ENCODE measurements at places on chromosomes 6 and 20.

DNA sequence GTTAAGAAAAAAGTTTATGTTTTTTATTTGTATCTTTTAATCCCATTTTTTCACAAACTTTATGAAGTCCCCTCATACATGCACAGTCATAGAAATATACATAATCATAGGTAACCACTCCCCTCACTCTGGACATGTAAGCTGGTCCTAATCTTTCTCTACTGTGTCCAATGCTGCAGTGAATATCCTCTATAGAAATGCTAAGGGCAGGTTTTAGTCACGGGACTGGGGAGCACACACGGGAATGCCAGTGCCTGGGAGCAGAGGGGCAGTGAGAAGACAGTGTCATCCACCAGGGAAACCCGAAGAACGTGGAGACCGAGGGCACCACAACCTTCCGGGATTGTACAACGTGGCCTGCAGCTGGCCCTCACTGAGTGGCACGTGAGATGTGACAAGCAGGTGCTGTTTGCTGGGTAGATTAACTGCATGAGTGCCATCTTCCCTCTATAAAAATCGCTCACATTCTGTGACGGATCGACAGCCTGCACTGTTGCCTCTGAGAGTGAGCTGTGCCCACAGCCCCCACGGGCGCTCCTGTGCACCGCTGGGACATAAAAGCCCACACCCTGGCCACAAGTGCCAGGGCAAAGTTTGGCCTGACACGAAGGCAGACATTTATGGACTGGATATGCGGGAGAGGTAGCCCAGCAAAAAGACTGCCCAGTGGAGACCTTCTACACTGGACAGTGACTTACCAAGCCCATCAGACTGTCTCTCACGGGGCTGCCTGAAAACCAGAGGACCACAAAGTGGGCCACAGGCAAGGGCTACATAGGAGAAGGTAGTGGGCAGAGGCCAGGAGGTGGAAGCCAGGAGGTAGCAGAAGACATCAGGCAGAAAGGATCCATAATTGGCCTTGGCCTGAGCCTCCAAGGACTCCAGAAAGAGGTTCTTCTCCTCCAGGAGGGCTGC, 63.2 kb downstream of the FGD2 start:
- no peak for DNase-seq

DNA sequence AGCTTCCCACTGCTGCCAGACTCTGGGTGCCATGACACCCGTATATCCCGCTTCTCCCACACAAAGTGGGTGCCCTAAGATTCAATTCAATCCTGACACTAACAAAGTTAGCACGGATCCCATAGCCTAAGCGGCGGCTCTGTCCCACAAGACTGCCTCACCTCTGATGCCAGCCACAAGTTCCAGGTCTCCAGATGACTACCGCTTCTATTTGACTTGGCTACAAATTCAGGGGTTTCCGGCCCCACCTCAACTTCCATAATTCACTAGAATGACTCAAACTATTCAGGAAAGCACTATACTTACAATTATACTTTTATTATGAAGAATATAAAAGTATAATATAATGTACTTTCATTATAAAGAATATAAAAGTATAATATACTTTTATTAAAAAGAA, 24.8 kb upstream of the SLC22A23 start:
- DNase-seq: no peak

GRCh38 chr6:35780719-35781118, at the start of gene CLPSL1:
Gene CLPSL1, plus strand, starts transcription at chr6:35781019. Its CDS starts 92 bp downstream, at chr6:35781111.
- DNase-seq: no peak

GRCh38 chr6:49497304-49497703, 2.4 kb upstream of the GLYATL3 start:
- peak; percentile 12 for DNase-seq

DNA sequence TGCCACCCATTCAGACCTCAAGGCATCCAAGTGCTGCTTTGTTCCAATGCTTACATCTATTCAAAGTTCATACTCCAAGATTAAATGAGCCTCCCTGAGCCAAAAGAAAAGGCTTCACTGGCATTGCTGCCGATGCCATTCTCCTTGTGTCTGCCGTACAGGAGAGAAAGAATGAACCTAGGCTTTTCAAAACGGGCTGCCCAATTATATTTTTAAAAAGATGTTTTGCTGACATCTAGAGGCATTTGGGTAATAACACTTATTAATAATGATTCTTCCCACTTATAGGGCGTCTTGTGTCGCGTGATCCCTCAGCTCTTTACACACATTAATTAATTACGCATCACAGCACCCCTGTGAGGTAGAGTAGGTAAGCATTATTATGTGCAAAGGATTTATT, 545.6 kb downstream of the PKHD1 start:
- DNase-seq: no peak

GRCh38 chr6:122187186-122187585, 212.3 kb upstream of the HSF2 start:
- no peak for DNase-seq

DNA sequence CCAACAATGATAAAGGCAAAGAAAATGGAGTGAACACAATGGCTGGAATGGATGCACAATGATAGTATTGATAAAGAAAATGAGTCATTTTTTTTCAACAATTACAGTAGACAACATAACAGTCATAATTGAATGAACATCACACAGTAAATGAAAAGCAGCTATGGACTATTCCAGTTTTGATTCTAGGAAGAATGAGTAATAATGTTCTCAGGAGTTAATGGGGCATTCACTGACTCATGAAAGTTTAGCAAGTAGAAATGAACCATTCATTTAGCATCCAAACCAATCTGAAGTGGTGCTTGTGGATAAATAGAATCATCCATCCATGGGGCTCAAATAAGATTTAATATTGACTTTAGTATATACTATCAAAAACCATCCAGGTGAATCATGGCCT, 1029.5 kb upstream of the GJE1 start:
- no peak for DNase-seq

GRCh38 chr6:168676552-168677322, 235.8 kb downstream of the SMOC2 start:
- DNase-seq: no peak

DNA sequence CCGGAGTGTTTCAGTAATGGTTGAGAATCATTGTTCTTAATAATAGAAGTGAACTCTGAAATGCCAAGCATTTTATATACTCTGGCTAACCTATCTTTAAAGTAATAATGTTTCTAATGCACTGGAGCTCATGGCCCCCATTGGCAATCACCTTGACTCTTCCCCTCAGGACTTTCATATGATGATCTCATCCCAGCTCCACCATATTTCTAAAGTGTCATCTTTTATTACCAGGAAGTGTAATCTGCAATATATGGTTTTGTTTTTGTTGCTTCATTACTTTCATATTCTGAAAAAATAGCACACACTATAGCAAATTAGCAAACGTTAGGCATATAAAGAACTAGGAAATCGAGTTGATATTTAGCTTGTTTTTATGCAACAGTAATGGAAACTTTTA, 60.3 kb downstream of the TULP4 start:
- DNase-seq: no peak

DNA sequence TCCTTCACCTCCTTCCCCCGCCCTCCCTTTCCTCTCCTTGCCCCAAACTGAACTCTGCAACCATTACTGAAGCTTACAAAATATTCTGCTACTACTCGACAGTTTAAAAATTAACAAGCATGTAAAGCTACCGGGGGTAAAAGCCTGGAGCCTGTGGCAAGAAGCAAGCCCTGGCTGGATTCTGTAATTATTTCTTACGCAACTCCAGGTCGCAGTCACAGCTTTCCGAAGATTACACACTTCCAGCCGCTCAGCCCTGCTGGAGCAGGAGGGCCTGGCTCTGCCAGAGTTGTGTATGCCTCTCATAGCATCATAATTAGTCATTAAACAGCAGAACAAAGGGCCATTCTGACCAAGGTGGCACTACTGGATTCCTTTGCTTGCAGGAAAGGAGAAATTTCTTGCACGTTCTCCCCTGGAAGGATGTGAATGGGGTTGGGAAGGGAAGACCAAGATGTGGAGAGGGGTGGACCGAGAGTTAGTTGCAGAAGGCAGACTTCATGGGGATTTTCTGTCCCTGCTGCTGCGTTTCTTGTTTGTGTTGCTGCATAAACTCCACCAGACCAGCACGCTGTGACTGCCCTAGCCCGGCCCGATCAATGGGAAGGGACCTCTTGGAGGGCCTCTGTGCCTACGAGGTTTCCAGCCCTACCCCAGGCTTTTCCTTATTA, 23.6 kb downstream of the FOXQ1 start:
- no peak for DNase-seq

GRCh38 chr6:101392586-101393230, 800 bp upstream of the GRIK2 start:
- no peak for DNase-seq

DNA sequence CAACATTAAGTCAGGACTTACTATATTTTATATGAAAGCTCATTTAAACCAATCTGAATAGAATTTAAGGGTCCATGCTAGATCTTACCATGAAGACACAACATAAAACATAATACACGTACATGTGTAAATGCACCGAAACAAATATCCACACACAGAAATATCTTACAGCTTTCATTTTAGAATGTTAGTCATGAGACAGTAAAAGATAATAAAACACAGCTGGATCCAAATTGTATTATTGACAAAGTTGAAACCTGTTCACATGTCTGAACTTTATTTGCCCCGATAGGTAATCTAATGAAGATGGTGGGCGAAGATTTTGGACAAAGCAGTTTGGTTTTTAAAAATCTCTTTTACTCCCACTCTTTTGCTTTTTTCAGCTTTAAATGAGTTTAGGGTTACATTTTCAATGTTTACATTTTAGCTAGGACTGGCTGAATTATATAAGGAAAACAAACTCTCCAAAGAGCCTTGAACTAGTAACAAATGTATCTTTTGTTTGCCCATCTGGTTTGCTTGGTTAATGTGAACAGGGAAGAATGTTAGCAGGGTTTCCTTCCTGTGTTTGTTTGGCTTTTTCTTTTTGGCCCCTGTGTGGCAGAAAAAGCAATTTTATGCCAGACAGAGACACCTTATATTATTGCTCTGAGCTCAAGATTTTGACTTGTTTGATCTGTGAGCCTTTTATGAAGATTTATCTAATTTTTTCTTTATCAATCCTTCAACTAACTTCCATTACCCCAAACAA, 5.1 kb upstream of the TMEM181 start:
- DNase-seq: no peak

GRCh38 chr20:8476021-8476420, 344.0 kb downstream of the PLCB1 start:
- DNase-seq: no peak

GRCh38 chr6:33008944-33009861, at the start of gene HLA-DOA:
Gene HLA-DOA, minus strand, starts transcription at chr6:33009591.
- DNase-seq: no peak

DNA sequence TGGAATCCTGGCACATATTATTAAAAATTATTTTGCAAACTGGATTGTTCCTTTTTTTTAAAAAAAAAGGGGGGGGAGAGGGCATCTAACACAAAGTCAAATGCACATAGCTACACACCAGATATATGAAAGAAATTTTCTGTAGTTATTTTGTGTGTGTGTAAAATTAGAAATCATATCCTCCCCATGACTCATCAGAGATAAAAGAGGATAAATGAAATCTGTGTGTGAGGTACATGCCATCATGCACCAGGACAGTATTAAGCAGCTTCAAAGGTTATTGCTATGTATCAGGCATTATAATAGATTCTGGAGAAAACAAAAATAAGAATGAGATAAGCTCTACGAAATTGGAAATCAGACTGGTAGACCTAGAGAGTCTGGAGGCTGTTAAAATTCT, 5.2 kb downstream of the BTBD9 start:
- DNase-seq: no peak

GRCh38 chr6:167165858-167166471, 8.2 kb upstream of the GPR31 start:
- no peak for DNase-seq

DNA sequence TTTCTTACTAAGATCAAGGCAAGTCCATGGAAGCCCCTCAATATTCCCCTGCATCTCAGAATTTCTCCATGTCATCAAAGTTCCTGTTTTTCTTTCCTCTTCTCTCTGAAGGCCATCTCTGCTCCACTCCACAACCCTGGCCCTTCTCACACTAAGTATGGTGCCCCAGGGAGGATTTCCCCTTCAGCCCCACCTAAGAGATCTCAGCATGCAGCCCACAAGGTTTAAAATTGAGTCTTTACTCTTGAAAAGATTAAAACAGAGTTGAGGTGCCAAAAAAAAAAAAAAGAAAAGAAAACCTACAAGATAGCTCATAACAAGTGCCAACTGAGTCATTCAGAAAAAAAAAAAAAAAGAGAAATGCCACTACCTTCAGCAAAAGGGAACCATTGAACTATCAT, 36.5 kb upstream of the TNFAIP3 start:
- no peak for DNase-seq

- DNase-seq: no peak
Measured at GRCh38 chr20:362271-363254, 15.7 kb downstream of the NRSN2 start.

DNA sequence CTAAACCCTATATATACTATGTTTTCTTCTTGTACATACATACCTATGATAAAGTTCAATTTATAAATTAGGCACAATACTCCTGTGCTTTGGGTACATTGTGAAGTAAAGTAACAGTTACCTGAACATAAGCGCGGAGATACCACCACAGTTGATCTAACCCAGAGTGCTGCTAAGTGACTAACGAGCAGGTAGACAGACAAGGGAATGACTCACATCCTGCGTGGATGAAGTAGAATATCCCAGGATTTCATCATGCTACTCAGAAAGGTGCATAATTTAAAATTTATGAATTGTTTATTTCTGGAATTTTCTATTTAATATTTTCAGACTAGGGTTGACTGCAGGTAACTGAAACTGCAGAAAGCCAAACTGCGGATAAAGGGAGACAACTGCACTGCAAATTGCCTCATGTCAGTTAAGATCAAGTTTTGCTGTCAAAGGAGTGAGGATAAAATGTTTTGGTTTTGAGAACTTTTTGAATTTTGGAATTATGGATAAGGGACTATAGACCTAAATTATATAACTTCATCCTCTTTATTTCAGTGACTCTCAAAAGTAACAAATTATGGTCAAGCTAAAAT, 14.4 kb downstream of the MKKS start:
- no peak for DNase-seq

GRCh38 chr6:118485601-118486550, 62.2 kb upstream of the PLN start:
- DNase-seq: no peak

DNA sequence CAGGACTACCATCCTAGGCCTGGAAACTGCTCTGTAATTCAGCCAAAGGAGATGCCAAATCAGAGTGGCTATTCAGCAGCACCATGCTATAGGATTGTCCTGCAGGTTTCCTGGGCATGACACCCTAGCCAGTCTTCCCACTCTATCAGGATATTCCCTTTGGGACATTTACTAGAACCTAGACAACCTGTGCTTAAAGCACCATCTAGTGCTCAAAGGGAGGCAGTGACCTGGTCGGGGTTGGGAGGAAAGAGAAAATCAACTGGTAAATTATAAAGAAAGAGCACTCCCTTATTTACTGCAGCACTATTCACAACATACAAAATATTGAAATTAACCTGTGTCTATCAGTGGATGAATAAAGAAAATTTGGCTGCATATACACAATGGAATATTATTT, 67.2 kb upstream of the SMLR1 start:
- no peak for DNase-seq

- DNase-seq: peak; percentile 40
Measured at GRCh38 chr6:4017834-4018170, 61.1 kb downstream of the FAM217A start.

GRCh38 chr6:39821046-39821740, 29.0 kb downstream of the DAAM2 start:
- DNase-seq: no peak

GRCh38 chr6:111603040-111603439, 2.6 kb downstream of the TRAF3IP2 start:
- DNase-seq: no peak

Data from NCI-H2081 treated with DMSO at 0.1 percent for 48 hours (cell line).